ENCODE measurements at places on chromosomes 7 and 10.

- no peak for DNase-seq
Observed at GRCh38 chr10:11605807-11606408, 5.5 kb downstream of the USP6NL start.

- DNase-seq = no peak
Observed at GRCh38 chr10:49678827-49679479, 498 bp upstream of the C10orf53 start.

DNA sequence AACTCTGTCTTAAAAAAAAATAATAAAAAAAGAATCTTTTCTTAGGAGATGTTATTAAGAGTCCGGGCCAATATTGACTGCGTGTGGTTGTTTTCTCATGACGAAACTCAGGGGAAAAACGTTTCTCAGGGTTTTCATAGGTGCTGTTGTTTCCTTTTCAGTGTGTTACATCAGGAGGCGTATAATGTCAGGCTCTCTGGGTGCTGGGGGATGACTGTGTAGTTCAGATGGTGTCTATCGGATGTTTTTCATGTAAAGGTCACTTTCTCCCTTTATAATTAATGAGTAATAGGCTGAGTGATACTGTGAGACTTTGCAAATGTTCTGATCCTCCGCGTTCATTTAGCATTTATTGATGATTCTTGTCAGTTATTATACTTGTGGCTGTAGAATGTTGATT, 84.1 kb downstream of the TAF3 start:
- no peak for DNase-seq

DNA sequence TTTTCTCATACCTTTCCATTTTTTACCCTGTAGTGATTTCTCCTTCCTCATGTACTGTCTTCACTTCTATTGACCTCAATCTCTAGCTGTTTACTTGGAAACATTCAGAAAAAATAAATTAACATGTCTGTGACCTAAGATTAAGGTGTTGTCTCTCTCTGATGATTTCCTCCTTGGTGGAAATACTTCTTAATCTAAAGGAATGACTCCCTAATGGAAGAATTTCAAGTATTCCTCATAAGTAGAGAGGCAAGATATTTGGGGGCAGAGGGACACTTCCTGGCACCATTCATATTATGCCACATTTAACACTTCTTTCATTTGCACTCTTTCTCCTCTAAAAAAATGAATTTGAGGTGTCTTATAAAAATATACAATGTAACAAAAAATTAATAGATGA, 202.8 kb downstream of the NEBL start:
- no peak for DNase-seq

DNA sequence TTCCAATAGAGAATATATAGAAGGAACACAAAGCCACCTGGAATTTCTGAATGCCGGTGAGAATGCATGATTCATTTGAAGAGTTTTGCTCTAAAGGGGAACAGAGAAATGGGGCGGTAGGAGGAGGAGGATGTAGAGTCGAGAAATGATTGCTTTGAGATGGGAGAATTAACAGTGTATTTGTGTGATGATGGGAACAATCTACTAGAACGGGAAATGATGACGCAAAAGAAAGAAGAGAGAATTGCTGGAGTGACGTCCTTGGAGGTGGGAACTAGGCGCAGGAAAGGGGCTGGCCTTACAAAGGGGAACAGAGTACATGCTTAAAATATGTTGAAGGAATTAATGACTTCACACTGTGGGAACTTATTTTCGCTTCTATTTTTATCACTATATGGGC, 188.1 kb downstream of the SDHAF3 start:
- DNase-seq = no peak

GRCh38 chr7:36683111-36683510, 41.2 kb downstream of the AOAH start:
- DNase-seq = no peak

DNA sequence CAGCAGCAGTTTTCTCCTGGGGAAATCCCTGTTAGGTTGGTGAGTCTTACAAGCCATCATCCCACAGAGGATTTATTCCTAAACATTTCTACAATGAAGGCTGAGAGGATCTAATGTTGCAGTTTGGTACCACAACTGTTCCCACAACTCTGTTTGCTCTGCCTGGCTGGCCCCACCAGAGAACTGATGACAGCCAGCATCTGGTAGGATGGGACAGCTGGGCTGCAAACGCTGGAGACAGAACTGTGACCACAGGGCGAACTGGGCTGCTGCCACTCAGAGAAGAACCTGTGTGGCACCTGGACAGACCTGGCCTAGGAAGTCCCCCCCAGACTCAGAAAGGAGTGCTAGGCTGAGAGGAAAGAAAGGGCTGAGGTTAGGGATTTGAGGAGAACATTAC, 94.8 kb downstream of the CALN1 start:
- no peak for DNase-seq

All from stimulated activated CD8-positive, alpha-beta memory T cell treated with anti-CD3 and anti-CD28 coated beads, Interleukin-15, amount 100 ng/mL, for 24 hours (primary cell).